ENCODE measurements at places on chromosomes 2 and 18.

- no peak for DNase-seq
Observed at GRCh38 chr2:174180165-174180724, 68.1 kb downstream of the OLA1 start.

DNA sequence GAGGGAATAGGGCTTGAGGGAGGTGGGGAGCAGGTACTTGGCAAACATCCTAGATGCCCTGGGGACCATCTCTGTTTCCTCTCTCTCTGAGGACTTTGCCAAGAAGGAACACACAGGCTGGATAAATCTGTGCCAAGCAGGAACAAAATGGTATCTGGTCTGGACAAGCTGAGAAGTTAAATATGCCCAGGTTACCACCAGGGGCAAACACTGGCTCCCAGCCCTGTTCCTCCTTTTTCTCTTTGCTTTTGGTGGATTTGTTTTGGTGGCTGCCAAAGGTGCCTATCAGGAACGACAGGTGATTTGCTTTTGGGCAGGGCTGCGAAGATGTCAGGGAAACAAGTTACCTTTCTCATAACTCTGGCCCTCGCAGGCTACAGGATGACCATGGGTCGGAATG lies 227.5 kb upstream of the SMAD2 start:
- DNase-seq: no peak

- DNase-seq: peak; percentile 31
Observed at GRCh38 chr2:44358503-44358902, 2.8 kb downstream of the PREPL start.

GRCh38 chr2:96197546-96198255 lies 10.9 kb downstream of the STARD7 start:
- no peak for DNase-seq

GRCh38 chr18:55054021-55054990 lies 95.0 kb upstream of the CCDC68 start:
- DNase-seq: no peak

DNA sequence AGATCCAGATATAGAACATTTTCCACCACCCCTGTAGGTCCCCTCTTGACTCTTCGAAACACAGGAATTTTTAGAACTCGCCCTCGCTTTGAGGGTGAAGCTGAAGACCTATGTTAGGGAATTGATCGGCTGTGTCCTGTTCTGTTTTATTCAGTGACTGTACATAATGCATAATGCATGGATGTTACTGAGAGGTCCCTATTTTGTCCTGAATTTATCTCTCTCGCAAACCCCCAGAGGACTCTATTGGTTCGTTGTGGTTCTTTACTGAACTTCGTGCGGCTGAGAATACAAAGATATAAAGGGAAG lies 431 bp upstream of the EIF5B start:
- DNase-seq: no peak

GRCh38 chr2:55811048-55811447 lies 112.5 kb downstream of the EFEMP1 start:
- no peak for DNase-seq

DNA sequence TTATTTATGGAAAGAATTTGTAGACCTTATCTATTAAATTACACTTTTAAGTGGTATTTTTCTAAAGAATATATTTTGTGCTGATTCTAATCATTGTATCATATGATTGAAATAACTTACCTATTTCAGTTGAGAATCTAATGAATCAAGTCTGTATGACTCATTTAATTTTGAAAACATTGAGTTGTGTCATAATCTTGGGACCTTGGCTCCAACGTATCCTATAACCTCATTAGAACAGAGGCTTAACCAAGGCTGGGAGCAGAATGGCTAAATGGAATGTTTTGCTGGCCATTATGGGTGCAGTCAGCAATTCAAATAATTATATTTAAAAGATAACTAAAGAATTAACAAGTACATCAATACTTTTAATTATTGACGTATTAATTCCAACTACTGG lies 19.6 kb upstream of the GULP1 start:
- no peak for DNase-seq

GRCh38 chr2:5539282-5540165 lies 152.7 kb upstream of the SOX11 start:
- DNase-seq: no peak

DNA sequence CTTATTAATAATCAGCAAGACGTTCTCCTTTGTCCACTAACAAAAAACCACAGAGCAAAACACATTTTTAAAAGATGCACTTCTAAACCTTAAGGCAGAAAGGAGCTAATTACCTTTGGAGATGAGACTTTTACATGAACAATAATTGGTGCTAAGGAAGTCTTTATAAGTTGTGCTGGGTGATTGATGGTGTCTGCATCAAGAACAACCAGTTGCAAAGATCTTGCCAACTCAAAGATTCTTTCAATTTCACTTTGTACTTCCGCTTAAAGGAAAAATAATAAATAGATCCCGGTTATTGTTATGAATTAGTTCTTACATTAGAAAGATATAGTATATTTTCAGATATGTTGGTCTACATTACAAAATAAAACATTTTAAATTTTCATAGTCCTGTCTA lies 26.9 kb upstream of the ARL5A start:
- no peak for DNase-seq

GRCh38 chr2:131046028-131046917 lies 47.0 kb downstream of the FAM168B start:
- no peak for DNase-seq

GRCh38 chr2:157159221-157159934 lies 98.1 kb upstream of the GALNT5 start:
- no peak for DNase-seq

DNA sequence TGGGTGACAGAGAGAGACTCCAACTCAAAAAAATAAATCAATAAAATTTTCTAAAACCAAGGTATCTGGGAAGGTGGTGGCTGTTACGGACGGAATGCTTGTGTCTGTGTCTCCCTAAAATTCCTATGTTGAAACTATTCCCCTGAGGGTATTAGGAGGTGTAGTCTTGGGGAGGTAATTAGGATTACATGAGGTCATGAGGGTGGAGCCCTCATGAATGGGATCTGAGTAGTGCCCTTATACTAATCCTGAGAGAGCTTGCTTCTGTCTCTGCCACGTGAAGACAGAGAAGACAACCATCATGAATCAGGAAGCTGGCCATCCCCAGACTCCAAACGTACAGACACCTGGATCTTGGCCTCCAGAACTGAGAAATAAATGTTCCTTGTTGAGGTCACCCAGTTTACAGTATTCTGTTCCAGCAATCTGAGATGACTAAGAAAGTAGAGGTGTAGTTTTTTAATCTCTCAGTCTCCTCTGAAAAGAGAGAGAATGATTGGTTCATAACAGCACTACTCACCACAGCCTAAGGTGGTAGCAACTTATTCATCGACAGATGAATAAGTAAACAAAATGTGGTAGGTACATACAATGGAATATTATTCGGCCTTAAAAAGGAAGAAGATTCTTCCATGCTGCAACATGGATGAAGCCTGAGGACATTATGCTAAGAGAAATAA lies 38.4 kb downstream of the TGFBRAP1 start:
- no peak for DNase-seq

GRCh38 chr18:23301972-23302371 lies 151.1 kb upstream of the RIOK3 start:
- DNase-seq: no peak

GRCh38 chr18:77201506-77201905 lies 48.1 kb upstream of the GALR1 start:
- no peak for DNase-seq

DNA sequence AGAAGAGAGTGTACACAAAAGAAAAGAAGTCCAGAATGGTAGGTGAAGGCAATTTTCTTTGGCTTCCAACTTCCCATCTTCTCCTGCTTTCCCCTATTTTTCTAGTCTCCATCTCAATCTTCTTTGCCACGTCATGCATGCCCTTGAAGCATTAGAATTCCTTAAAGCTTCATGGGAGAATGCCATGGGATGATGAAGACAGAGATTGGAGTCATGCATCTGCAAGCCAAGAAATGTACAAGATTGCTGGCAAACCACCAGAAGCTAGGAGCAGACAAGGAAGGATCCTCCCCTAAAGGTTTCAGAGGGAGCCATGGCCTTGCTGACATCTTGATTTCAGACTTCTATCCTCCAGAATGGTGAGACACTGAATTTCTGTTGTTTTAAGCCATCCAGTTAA lies 305.9 kb downstream of the HRH4 start:
- DNase-seq: no peak

- DNase-seq: no peak
Observed at GRCh38 chr2:74548900-74549826, 4.6 kb downstream of the LOXL3 start.

DNA sequence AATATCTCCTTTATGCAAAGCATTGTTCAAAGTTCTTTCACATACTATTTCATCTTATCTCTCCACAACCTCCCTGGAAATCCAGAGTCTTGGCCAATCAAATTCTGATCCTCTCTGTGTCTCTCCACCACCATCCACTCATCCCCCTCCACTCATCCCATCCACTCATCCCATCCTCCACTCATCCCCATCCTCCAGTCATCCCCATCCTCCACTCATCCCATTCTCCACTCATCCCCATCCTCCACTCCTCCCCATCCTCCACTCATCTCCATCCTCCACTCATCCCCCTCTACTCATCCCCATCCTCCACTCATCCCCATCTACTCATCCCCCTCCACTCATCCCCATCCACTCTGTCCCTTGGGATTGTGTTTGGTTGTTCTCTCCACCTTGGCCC lies 101.1 kb downstream of the BCL2 start:
- no peak for DNase-seq

GRCh38 chr2:3595985-3596384 lies 1.1 kb downstream of the COLEC11 start:
- peak; percentile 24 for DNase-seq

DNA sequence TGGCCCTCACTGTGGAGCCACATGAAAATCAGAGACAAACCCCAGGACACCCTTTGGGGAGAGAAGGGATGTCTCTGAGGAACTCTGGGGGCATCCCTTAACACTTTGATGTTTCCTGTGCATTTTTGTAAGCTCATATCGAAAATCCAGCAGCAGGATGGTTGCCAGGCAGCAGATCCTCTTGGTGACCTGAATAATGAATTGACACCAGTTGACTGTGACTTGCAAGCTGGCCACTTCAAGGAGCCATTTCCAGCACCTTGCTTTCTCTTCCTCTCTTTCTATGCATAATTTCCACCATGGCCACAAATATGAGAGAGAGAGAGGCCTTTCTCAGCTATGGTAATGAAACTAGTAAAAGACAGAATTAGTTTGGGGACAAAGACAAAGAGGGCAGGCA lies 91.7 kb downstream of the NRP2 start:
- no peak for DNase-seq

GRCh38 chr18:3703732-3704176 lies 253.8 kb downstream of the TGIF1 start:
- no peak for DNase-seq

DNA sequence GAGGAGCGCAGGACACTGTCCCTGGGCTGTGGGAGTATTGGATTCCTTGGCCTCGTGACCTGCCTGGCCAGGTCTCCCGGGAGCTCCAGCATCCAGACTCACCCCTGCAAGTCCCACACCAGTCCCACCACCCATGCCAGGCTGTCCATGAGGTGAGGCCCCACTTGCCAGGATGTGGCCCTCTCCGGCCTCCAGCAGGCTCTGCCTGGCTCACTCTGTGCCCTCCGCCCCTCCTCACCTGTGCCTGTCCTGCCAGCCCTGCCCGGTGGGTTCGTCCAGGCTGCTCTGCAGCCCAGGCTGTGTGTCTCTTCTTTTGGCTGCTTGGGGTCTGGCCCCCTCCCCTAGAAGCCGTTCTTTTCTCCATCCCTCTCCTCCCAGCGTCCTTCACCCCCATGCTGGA lies 436.8 kb upstream of the MYT1L start:
- DNase-seq: no peak

- no peak for DNase-seq
Observed at GRCh38 chr18:79948719-79949411, 2.6 kb downstream of the SLC66A2 start.

DNA sequence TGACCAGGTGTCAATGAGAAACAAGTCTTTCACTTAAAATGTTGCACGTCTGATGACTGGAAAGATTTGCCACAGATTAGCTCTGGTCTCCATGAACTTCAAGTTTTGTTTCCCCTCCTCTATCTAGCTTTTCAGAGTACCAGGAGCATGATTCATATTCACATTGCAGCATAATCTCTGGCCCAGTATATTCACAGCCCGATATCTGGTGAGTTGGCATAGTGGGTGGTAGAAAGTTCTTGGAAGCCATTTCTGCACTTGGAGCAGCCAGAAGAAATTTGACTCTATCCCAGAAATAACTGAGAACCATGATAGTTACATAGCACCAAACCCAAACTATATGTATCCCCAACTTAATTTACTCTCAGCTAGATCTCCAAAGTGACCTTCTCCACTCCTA lies 503.9 kb downstream of the PID1 start:
- no peak for DNase-seq

- no peak for DNase-seq
Observed at GRCh38 chr2:149042881-149043280, 4.4 kb downstream of the LYPD6B start.

DNA sequence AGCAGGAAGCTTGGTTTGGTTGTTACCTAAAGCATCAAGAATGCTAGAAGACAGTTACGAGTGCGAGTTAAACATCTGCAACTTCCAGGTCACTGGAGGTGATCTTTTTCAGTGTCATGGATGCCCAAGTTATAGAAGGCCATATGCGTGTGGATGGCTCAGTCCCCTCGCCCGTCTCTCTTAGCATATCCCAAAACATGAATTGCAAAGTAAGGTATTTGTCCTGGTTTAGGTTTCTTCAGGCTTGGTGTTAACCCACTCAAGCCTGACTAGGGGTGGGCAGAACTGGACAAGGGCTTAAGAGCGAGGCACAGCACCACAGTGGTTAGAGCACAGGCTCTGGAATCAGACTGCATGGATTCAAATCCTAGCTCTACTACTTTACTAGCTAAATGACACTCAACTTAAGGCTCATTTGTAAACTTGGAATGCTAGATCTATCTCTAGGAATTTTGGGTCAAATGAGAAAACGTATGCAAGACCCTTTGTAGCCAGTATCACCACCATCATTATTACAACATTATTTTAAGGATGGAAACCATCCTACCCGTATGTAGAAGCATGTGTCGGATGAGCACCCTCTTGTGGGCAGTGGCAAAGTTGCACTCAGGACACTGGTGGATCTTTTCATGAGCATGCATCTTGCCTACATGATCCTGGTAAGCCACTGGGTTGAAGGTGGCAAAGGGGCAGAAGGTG lies 11.2 kb downstream of the ZNF142 start:
- DNase-seq: peak; percentile 16

GRCh38 chr2:68357605-68358337 lies 7.3 kb upstream of the PLEK start:
- DNase-seq: no peak

- DNase-seq: no peak
Observed at GRCh38 chr2:149219856-149220255, 110.5 kb upstream of the LYPD6 start.

DNA sequence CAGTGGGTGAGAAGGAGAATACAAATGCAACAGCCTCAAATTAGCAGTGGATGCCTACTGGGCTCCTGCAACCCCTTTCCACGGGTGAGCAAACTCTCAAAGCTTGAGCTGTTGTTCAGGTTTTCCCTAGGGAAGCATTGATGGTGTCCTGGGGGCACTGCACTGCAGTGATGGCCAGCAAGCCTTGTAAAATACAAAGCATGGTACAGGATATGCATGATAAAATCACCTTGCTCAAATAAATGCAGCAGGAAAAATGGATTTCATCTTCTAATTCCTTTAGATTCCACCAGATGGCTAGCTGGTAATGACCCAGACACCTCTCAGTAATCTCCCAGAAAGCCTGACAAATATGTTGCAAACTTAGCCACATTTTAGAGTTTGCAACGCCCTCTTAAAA lies 698.2 kb downstream of the TRIB2 start:
- DNase-seq: no peak
